Thoracic aorta (tissue), 2 donors: ENCODE measurements at places on chromosomes 7 and 10. TPM values are rescaled to one million over a fixed set of nuclear protein-coding genes. Genes with fewer than 3 reads are reported as not detected.

DNA sequence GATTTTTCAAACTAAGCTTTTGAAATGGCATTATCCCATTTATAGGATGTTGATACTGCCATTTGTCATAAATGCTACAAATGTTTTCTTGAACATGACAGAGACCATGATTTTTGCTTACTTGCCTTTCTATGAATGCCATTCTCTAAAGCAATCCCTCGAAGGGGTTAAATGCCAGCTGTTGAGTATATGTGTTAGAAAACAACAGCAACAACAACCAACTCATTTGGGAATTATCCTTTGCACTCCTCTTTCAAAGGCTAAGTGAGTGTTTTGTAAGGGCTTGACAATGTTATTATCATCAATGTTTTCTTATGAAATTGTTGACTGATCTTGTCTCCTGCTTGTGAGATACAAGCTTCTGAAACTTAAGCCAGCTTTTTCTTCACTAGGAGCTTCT is 529.4 kb downstream of the SORCS3 start:
- DNase-seq: no peak

DNA sequence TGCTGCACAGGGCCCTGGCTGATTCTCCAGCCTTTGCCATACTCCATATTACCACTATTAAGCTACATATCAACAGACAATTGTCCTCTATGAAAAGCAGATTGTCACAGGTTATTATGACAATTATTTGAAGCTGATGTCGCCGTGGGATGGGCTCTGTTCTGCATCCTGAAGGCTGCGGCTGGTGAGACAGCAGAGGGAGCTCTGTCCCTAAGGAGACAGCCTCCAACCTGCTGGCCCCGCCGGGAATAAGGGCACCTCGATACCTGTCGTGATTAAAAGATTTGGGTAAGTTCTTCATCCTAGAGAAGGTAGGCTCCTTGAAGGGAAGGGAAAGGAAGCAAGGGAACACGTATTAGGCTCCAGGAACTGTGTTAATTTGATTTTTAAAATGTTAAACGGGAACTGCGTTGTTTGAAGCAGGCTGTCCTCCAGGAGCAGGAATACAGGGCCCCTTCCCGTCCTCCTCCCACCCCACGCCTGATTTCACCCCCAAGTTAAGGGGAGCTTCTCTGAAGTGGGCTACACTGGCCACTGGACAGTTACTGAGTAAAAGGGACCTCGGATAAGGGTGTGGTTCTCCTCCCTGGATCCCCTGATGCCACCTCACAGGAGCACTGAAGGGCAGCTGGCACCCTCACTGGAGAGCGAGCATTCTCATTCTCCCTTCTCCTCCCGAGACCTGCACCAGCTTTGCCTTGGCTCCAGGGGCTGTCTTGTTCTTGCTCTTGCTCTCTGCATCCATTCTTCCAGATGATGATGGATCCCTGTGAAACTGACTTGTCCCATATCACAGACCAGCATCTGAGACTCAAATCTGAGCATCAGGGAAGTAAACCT is 11.8 kb upstream of the TIAL1 start:
- DNase-seq: no peak

GRCh38 chr10:62056698-62057097 is 155.2 kb downstream of the ARID5B start:
- no peak for DNase-seq

DNA sequence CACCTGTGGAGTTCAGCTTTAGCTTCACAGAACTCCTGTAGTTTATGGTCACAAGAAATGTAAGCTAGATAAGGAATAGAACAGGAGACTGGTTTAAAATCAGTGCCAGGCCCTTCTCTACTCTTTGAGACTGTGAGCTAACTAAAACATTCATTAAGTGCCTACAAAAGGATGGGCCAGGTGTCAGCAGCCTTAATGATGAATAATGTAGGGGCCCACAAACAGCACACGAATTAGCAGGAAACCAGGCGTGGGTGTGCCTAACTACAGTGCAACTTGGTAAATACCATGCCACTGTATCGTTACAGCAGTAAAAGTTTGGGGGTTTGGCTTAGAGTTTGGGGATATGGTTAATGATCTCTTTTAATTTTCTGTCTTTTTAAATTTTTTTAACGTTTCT is 6.1 kb upstream of the ABLIM1 start:
- no peak for DNase-seq

- no peak for DNase-seq
Measured at GRCh38 chr10:13670311-13670710, 83.5 kb downstream of the PRPF18 start.

- DNase-seq: no peak
Measured at GRCh38 chr7:103651593-103652377, 205.8 kb upstream of the SLC26A5 start.

DNA sequence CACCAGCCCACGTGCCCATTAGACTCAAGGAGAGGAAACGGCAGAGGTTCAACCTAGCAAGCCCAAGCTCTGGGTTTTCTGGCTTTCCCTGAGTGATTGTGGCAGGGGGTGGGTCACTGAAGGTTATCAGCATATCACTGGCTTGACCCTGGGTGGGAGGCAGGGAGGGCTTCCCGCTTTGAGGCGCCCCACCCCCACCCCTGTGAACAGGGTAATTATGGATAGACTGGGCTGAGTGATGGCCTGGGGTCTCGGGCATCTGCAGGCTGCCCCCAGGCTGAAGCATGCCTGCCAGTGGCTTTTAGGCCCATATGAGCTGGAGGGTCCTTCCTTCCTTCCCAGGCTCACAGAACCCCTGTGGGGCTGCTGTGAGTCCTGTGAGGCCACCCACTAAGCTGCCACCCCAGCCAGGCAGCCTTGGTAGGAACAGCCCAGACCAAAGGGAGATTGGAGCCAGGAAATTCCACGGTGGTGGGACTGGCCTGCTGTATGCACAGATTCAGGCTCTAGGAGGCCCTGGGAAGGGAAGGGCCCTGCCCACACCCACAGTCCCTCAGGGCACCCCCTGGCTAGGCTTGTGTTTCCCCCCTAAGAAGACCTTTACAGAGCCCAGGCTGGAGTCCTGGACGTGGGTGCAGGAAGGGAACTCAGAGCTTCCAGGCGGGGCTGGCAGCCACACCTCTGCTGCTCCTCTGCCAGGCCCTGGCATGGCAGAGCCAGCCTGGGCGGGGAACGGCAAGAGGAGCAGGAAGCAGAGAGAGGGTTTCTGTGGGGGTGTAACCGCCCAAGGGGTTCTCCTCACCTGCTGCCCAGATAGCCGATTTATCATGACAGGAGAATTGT is 33.1 kb downstream of the GPRIN2 start:
- peak; percentile 1 for DNase-seq

The LIPN gene
- total RNA-seq: not detected

GRCh38 chr10:70381471-70382421 is 679 bp downstream of the LRRC20 start:
- DNase-seq: no peak

DNA sequence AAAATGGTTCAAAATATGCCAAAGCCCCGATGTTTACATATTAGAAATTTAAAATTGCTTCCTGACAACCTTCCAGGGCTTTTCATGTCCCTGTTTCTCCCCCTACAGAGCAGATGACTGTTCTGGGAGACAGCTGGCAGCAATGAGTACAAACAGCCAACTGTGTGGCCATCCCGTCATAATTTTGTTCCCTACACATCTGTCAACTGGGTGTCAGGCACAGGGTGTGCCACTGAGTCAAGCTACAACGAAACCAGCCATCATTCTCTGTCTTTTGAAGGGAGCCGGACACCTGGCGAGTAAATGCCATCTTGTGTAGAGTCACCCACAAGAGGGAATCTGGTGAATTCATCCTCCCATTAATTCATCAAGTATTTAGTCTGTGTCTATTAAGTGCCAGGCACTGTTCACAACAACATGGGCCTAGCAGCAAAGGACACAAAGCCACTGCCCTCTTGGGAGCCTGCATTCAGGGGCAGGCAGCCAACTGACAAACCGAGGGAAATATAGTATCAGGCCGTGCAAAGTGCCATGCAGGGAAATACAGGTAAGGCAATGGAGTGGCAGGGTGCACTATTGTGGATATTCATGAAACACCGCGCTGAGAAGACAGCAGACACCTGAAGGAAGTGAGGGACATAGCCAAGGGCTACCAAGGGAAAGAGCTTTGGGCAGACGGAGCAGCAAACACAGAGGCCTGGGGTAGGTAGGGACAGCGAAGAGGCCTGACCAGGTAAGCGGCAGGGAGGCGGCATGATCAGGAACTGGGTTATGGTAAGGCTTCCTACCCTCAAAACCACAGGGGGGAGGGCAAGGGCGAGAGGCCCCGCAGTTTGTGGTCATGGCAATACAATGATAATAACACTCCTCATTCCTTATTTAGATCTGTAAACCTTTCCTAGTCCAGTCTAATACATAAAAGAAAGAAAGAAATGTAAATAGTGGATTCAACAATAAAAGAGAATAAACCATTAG is 213.6 kb downstream of the FAM107B start:
- no peak for DNase-seq

The GSAP gene
- total RNA-seq: 22.0 TPM

The C10orf67 gene
- total RNA-seq: not detected

The ARMH3 gene
- 21.1 TPM for total RNA-seq

GRCh38 chr7:138091032-138091431 is 14.8 kb downstream of the AKR1D1 start:
- DNase-seq: no peak

DNA sequence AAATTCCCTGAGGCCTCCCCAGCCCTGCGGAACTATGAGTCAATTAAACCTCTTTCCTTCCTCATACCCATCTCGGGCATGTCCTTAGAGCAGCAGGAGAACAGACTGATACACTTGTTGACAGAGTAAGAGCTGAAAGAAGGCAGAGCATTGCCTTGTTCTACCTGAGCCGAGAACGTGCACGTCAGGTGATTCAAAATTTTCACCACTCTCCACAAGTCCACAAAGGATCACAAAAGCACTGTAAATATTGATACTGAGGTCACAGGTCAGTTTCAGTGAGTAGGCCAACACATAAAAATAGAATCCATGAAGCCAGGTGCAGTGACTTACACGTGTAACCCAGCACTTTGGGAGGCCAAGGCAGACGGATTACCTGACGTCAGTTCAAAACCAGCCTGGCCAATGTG is 27.8 kb downstream of the DCLRE1C start:
- DNase-seq: no peak

DNA sequence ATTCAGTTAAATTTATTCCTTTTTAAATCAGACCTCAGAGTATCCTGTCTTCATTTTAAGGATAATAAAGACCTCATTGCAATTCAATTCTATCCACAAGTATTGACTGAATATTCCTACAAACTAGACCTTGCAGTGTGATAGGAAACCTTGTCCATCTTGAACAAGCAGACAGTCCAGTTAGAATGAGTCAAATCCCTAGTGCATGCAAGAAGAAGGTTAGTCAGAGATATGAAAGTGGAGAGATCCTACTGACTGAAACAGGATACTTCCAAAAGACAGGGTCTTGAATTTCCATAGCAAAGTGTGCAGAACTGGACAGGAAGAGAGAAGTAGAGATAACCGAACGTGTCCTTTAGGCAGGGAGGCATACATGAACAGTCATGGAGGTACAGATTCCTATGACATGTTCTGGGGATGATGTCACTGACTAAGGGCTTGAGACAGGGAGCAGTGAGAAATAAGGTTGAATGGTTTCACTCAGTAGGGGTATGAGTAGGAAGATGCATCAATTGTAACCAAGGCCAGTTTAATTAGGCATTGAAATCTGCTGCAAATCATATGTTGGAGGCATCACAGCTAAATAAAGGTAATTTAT is 45.2 kb downstream of the PPP1R3A start:
- DNase-seq: no peak

- DNase-seq: no peak
Measured at GRCh38 chr10:89281606-89282395, 20.0 kb upstream of the IFIT2 start.

DNA sequence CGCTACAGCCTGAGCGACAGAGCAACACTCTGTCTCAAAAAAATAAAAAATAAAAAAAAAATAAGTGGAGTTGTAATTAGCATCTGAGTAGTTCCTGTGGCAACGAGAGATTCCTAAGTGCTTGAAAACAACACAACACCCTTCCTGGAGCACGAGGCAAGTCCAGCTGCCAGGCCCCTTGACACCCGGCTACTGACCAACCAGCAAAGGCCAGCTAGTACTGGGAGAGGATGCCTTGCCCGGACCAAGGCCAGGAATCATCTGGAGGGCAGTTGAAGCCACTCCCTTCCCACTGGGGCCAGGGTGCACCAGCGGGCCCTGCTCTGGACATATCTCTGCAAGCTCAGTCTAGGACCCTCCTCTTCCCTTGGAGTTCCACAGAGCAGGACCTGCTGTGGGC is 536 bp downstream of the C10orf105 start:
- no peak for DNase-seq
